ENCODE measurements at places on chromosomes 2 and 18.
A peak's percentile ranks its signal among the peaks of the same experiment; 100 is the strongest.

GRCh38 chr2:95278051-95278471 is 3.8 kb downstream of the PROM2 start:
- DNase-seq: peak; percentile 93

GRCh38 chr2:153464395-153464794 is 14.2 kb downstream of the RPRM start:
- no peak for DNase-seq

DNA sequence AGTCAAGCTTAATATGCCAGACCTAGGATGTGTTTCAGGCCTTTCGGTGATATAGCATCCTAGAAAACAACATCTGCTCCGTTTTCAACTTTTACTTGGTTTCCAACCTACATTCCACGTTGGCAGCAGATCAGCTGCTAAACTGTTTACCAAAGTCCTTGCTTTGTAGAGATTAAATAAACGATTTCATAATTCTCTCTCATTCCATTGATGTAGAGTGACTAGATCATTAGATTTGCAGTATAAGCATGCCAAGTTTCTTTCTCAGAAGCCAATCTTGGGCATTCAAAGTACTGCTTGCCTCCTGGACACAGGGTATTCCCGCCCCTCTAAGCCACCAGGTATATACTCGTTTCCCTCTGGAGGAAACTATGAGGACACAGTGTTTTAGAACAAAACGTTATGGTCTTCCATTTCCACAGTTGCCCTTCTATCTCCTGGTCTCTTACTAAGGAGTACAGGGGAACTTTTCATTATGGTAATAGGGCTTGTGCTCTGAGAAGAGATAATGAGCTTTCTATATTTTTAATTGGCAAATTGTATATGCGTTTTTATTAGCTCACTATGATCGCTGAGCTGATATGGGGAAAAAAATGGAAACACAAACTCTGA is 10.5 kb upstream of the INSIG2 start:
- DNase-seq: no peak

GRCh38 chr2:19784456-19784855 is 117.3 kb downstream of the TTC32 start:
- no peak for DNase-seq

GRCh38 chr2:42890791-42891355 is 98.5 kb upstream of the HAAO start:
- DNase-seq: no peak

GRCh38 chr2:157258520-157259326 is 1.2 kb downstream of the GALNT5 start:
- DNase-seq: no peak

DNA sequence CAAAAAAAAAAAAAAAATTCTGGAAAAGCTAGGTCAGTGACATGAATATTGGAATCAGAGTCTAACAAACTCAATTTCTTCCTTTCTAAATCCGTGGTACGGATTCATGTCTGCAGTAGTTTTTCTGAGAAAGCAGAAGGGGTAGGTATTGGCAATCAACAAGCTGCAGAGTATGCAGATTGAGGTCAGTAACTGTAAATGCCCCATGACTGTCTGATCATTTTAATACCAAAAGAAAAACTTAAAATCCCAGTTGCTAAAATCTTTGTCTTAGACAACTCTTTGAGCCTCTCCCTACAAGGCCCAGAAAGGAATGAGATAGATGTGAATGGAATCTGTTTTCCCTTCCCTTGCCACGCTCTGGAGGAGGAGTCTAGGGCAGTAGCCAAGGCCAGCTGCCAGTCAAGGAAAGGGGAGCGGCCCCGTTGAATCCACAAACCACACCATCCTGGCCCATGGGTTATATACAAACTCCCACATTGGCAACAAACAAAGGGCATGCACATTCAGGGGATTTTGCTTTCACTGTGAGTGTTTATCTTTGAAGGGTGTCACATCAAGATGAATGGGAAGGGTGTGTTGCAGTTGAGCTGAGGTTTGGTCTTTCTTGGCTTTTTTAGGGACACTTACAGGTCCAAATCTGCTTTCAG is 6.1 kb upstream of the CASP8 start:
- peak; percentile 41 for DNase-seq

- DNase-seq: no peak
These were observed 106.7 kb upstream of the KLHL14 start for GRCh38 chr18:32879497-32879896.

- DNase-seq: no peak
These were observed 297.6 kb downstream of the TMX3 start for GRCh38 chr18:68417166-68417799.

DNA sequence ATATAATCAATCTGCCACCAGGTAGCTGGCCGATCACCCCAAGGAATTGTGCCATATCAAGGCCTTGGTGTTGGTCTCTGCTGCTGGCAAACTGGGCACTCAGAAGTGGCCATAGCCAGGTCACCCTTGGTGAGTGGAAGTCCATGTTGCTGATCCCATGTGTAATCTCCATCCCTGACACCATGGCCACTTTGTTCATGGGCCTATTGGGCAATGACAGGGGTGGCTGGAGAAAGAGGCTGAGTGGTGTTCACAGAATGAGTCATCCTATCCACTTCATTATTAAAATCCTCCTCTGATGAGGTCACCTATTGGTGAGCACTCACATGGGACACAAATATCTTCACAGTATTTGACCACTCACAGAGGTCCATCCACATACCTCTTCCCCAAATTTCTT is 26.7 kb upstream of the CD226 start:
- no peak for DNase-seq

DNA sequence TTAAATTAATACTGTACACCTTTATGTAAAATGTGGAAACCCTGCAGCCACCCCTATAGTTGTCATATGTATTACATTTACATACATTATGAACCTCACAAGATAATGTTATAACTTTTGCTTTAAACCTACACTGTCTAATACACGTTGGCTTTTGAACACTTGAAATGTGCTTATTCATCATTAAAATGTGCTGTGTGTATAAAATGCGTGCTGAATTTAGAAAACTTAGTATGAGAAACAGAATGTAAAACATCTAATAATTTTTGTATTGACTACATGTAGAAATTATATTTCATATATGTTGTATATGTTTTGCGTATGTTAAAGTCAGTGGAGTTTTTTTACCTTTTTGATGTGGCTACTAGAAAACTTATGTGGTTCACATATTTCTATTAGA is 68.8 kb downstream of the MAPRE2 start:
- DNase-seq: no peak

GRCh38 chr2:172358691-172359556 is 68.5 kb upstream of the ITGA6 start:
- no peak for DNase-seq

DNA sequence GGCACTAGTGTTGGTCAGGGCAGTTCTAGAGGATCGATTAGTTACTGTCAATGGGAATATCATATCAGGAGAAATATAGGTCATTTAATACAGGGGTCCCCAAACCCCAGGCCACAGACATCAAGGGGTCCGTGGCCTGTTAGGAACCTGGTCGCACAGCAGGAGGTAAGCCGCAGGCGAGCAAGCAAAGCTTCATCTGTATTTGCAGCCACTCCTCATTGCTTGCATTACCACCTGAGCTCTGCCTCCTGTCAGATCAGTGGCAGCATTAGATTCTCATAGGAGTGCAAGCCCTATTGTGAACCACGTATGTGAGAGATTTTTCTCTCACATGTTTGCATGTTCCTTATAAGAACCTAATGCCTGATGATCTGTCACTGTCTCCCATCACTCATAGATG is 81.9 kb downstream of the DSC3 start:
- no peak for DNase-seq

GRCh38 chr18:51226068-51226467 is 28.6 kb upstream of the MEX3C start:
- no peak for DNase-seq

GRCh38 chr18:55433648-55434047 is 154.3 kb downstream of the TCF4 start:
- DNase-seq: no peak

GRCh38 chr2:157244691-157245090 is 12.8 kb upstream of the GALNT5 start:
- DNase-seq: no peak

DNA sequence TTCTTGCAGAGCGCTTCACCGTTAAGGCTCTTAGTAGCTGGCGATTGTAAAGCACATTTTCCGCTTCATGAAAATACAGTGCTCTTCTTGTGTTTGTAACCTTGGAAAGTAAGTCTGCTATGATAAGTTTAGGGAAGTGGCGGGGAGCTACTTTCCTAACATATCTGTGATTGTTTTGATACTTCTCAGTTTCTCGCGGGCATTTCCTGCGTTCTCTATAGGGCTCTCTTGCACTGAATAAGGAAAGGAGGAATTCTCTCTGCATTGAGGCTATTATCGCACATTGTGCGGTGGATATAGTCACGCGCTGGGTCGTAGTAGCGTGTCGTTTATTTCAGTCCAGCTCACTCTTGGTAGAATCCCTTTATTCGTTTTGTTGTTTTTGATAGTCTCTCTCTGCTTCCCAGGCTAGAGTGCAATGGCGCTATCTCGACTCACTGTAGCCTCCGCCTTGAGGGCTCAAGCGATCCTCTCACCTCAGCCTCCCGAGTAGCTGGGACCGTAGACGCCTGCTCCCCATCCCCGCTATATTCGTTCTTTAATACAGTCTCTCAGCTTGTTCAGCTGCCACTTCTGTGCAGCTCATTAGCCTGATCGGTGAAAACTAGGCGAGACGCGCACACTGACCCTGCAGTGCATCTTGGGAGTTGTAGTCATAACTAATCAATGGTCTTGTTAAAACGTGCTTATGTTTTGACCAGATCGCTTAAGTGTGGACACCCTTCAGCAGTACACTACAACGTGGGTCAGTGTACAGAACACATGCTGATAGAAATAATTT is 1.0 kb upstream of the PPP4R3B start:
- peak; percentile 61 for DNase-seq

GRCh38 chr2:12734914-12735654 is 18.3 kb downstream of the TRIB2 start:
- no peak for DNase-seq

- DNase-seq: no peak
These were observed 275.3 kb downstream of the GALR1 start for GRCh38 chr18:77524909-77525308.

DNA sequence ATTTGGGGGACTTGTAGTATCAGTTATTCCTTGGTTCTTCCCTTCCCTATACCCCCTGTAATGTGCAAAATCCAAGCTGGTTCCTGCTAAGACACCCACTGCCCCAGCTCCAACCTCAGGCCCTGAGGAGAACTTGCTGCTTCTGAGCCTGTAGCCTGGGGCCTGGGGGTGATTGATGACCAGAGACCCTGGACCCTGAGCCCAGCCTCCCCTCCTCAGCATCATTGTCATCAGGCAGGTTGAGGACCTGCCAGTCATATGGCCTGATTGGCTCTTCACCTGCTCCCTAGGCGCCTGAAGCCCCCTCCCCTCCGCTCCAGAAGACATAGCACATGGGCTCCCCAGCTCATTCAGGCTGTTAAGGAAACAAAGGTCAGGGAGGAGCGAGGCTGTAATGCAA is 73.8 kb upstream of the YWHAQ start:
- DNase-seq: no peak

GRCh38 chr2:111522231-111522768 is 361.7 kb downstream of the ANAPC1 start:
- DNase-seq: no peak

- no peak for DNase-seq
These were observed 77.2 kb downstream of the TLK1 start for GRCh38 chr2:171083451-171083850.

DNA sequence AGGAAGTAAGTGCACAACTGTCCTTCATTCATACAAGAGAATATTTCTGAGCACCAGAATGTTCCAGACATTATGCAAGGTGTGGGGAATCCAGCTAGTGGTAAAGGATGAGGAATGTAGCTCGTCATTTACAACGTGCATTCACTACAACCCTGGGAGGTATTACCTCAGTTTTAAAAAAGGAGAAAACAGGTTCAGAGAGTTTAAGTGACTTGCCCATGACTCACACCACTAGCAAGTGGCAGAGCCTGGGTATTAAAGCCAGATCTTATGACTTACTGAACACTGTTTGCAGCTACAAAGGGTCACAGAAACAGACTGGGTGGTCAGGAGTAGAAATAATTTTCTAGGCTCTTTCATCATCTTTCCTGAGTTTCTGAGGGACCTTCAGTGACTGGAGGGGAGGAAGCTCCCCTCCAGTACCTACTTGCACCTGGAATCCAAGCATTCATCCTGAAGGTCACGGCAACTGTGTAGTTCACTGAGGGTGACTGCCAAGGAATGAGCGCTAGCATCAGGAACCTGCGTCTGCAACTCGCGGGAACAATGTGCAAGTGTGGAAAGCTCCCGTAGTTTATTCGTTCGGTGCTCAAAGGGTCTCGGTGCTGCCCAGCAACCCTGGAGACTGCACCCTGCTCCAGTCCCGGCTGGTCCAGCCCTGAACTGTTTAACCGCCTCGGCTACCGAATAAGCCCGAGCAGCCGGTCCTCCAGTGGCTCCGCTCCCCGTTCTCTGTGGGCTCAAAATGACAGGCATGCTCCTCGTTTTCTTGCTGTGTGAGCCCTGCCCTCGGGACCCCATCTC is 647 bp downstream of the CCDC121 start:
- DNase-seq: peak; percentile 87

GRCh38 chr18:54769526-54770464 is 58.5 kb upstream of the RAB27B start:
- DNase-seq: no peak

DNA sequence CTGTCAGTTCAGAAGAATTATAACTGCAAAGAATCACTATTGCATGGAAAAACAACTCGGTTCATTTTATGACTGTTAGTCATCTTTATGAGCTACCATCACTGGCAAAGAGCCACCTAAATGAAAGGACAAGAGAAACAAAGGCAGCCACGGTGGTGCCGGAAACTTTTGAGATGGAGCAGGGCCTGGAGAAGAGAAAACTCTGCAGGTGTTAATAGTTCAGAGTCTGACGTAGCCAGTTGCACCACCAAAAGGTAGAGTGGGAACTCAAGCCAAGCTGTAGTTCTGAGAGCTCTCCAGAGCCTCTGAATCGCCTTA is 110.9 kb downstream of the FTCDNL1 start:
- no peak for DNase-seq
